ENCODE measurements at places on chromosomes 1 and 21.
A peak's percentile ranks its signal among the peaks of the same experiment; 100 is the strongest.

- DNase-seq = no peak
These were observed 16.9 kb upstream of the CDC14A start for GRCh38 chr1:100335436-100335835.

DNA sequence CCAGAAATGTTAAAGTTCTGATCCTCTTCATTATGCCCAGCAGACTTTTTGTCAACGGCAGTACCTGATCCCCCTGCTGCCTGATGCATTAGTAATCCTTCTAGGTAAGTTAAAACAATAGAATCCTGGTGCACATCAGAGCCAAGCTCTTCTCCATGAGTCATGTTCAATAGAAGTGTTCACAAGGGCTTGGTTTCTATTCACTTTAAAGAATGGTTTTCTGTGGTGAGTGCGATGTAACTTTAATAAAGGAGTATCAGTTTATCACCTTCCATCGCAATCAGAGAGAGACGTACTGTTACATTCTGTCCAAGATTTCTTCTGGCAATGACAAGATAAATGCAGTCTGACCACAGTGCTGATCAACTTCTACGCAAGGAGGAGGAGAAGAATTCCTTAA, 96.8 kb downstream of the NRIP1 start:
- DNase-seq = no peak

GRCh38 chr1:168958562-168959289, 147.8 kb upstream of the ATP1B1 start:
- no peak for DNase-seq

- no peak for DNase-seq
These were observed 45.9 kb downstream of the SLX9 start for GRCh38 chr21:44985441-44986401.

GRCh38 chr1:43350976-43351375, 7.8 kb upstream of the CDC20 start:
- DNase-seq = no peak

DNA sequence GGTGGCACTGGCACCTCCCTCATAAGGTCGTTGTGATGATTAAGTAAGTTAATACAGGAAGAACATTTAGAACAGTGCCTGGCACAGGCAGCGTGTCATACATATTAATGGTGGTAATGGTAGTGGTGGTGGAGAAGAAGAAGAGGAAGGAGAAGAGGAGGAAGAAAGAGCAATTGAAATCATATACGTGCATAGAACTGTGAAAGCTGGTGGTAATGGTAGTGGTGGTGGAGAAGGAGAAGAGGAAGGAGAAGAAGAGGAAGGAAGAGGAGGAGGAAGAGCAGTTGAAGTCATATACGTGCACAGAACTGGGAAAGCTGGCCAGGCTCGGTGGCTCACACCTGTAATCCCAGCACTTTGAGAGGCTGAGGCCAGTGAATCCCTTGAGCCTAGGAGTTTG, 121.3 kb upstream of the HOOK1 start:
- no peak for DNase-seq

GRCh38 chr1:13550663-13551062, 33.0 kb upstream of the PDPN start:
- DNase-seq = no peak

DNA sequence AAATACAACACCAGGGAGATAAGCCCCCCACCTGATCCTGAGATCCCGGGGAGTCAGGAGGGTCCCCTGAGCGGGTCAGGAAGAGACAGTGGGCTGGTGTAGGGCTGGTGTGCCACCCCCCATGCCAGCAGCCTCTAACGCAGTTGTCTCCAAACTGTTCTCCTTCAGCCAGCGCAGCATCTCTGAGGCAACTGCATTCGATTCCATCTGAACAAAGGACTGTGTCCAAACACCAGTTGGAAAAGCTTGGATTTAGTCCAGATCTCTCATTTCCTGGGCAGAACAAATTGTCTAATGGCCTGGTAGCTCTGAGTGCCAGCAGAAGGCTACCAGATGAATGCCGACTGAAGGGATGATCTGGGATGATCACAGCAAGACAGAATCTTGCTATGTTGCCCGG, 44.1 kb upstream of the EIF4G3 start:
- DNase-seq = no peak

DNA sequence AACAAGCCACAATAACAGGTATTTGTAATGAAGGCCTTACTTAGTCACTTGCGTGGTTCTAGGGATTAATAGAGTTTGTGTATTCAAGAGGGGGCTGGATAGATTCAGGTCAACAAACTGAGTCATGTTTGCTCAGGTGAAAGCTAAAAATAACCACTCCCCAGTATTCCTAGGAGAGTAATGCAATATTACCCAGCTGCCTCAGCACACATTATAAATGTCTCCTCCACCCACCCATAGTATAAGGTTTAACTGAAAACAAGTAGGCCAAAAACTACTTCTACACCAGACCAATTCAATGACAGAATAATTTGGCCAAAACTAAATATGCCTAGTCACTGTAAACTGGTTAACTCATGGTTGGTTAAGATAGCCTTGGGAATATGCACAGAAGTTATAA, 34.4 kb downstream of the WLS start:
- peak; percentile 82 for DNase-seq

GRCh38 chr1:6111571-6111970, 65.9 kb downstream of the KCNAB2 start:
- peak; percentile 37 for DNase-seq

- no peak for DNase-seq
These were observed 239.9 kb upstream of the IRF2BP2 start for GRCh38 chr1:234849832-234850231.

DNA sequence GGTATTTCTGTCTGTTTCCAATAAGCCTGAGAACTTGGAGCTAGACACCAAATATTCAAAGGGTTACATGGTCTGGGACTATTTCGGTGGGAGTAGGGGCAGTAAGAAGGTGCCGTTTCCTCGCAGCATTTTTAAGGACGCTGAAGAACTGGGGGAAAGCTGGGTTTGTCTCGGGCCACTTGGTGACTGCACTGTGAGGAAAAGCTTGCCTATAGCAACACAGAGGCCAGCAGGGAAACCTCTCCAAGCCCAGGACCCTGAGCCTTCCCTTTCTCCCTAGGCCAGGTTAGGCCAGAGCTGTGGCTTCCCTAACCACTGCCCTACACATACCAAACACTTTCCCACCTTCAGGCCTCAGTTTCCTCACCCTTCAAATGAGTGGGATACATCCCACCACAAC, 3.3 kb downstream of the GLIS1 start:
- no peak for DNase-seq

- no peak for DNase-seq
These were observed 8.0 kb downstream of the RGS4 start for GRCh38 chr1:163076981-163077761.

DNA sequence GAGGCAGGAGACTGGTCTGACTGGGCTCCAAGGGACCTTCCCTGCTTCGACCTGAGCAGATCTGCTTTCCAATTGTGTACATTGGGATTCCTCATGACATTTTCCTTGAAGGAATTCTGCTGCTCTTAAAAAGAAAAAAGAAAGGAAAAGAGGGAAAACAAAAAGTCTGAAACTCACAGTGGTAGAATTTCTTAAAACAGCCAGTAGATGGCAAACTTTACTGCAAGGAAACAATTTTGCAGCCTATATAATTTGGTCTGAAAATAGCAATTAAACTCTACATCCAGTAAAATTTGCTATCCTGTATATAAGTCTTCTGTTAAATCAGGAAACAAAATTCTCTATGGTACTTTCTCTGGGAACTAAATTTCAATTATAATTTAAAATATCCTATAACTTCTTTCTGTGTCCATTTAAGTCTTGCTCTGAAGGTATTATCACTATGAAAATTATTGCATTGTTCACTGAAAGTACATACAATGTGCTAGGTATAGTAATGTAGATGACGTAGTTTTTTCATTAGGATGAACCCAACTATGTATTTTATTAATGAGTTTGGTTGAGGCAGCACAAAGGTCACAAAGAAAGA, 59.8 kb downstream of the CRB1 start:
- no peak for DNase-seq

DNA sequence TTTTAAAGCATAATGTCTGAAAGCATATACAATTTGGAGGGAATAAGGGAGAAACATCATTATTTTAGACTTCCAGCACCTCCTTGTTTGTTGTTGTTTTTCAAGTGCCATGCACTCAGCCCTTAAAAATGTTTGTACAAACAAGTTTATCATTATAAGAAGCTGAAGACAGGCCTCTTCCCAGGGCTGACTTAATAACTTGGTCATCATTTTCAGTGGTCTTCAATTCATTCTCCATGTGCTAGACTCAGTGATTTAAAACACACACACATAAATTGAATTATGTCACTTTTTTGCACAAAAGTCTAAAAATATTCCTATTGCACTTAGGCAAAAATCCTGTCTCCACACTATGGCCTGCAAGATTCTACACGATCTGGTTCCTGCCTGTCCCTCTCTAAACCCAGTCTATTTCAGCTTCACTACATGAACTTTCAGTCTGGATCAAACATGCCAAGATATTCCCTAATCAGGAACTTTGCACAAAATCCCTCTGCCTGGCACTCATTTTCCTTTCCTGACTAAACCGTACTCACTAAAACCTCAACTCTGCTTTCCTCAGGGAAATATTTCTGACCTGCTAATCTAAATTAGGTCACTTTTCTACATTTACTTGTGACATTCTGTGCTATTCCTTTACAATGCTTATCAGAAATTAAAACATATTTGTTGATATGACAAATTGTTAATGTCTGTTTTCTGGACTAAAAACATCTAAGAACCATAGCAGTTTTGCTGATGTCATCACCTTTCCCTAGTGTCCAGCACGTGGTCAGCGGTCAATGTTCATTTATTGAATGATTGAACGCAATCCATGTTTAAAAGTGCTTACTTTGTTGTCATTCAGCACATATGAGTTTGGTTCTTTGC, 14.8 kb upstream of the GBP5 start:
- no peak for DNase-seq

- DNase-seq = no peak
These were observed 60.0 kb downstream of the INTS7 start for GRCh38 chr1:211975152-211975941.

DNA sequence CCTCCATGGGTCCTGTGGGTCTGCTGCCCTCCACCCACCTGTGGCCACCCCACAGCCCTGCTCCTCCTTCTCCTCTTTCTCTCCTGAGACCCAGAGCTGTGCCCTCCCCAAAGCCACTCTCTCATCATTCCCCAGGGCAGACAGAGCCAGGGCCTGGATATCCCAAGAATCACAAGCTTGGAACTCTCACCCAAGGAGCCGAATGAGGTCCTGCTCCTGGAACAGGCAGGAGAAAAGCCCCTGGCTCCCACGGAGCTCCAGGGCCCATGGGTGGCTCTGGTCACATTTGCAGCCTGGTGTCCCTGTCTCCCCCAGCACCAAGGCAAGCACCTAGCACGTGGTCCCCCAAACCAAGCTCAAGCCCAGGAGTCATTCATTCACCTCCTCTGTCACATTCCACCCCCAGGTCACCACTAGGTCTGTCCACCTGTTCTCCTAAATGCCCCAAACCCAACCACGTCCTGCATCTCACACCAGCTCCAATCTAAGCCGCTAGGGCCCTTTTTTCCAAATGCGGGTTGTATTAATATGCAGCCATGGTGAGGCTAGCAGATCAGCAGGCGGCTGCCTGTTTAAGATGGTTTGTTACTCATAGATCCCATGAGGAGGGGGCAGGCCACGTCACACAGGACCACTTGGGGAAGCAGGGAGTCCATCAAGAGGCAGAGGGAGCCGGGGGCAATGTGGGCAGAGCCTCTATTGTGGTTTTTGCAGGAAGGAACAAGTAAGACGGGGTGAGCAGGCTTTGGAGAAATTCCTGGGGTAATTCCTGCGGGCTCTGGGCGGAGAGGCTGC, 215.5 kb upstream of the VAMP3 start:
- DNase-seq = no peak
